BE2C (cell line): ENCODE measurements at places on chromosomes 16 and 17.
A peak's percentile ranks its signal among the peaks of the same experiment; 100 is the strongest.

GRCh38 chr17:8057691-8058114 lies 18.8 kb downstream of the ALOX15B start:
- peak; percentile 40 for DNase-seq

DNA sequence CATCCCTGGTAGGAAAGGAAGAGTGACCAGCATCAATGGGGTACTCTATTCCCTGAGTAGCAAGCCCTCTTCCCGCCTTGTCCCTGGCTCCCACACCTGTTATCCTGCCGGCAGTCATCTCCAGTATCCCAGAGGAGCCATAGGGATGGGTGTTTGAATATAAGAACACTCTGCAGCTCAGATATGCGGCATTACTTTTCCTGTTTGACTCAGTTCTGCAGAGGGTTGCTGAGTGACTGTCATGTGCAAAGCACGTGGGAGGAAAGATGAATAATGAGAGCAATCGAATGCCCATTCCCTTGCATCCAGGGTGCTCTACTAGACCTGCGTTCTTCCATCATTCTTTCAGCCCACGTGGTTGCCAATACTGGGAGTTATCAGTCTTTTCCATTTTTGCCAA lies 115.1 kb downstream of the PRKCB start:
- no peak for DNase-seq

- DNase-seq = no peak
These were observed 183.3 kb downstream of the PARN start for GRCh38 chr16:14446796-14447195.

DNA sequence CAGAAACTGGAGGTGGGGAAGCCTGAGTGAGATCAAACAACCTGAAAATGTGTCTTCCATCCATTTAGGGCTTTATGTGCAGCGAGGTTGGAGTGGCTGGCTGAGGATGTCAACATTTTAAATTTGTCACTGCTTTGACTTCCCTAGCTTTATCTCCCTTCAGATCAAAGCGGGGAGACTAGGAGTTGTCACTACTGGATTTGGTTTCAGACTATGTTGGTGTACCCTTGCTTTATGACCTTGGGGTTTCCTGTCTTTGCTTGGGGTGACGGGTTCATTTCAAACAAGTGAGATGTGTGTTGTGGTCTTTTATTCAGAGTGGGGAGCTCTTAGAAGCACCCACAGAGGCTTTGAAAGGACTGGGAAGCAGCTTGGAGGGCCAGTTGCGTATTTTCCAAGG lies 25.6 kb downstream of the MSI2 start:
- no peak for DNase-seq

DNA sequence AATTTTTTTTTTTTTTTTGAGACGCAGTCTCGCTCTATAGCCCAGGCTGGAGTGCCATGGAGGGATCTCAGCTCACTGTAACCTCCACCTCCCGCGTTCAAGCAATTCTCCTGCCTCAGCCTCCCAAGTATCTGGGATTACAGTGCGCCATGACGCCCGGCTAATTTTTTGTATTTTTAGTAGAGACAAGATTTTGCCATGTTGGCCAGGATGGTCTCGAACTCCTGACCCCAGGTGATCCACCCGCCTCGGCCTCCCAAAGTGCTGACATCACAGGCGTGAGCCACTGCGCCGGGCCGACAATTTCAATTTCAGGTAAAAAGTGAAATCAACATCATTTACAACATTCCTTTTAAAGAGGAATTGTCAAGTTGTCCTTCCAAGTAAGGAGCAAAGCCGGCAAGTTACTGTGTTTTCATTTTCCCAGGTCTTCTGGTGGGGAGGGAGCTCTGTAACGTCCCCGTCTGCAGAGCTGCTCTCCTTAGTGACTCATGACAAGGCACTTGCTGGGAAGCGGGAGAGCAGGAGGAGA lies 873 bp downstream of the NPLOC4 start:
- no peak for DNase-seq

DNA sequence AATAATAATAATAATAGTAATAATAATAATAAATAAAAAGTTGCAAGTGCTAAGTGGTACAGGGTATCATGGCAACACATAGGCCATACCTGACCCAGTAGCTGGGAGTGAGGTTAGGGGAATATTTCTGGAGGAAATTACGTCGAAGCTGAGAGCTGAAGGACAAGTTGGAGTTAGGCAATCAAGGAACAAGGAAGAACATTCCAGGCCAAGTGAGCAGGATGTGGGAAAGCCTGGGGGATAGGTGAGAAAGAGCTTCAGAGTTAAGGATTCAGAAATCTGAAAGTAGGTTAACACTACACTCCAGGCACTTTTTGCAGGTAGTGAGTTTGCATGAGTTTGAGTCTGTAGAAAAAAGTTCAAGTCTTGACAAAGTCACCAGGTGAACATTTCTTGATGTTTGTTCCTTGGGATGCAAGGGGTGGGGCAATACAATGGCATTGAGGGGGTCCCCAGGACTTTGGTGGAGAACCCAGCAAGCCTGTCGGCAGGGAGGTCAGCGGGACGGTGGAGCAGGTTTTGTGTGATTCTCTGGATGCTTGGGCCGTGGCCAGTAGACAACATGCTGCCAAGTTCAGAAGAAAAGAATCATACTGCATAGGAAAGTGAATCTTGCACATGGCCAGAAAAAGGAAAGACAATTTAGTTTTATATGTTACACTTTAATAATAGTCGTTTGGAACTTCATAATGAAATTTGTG lies 27.7 kb upstream of the MPHOSPH6 start:
- DNase-seq = no peak

DNA sequence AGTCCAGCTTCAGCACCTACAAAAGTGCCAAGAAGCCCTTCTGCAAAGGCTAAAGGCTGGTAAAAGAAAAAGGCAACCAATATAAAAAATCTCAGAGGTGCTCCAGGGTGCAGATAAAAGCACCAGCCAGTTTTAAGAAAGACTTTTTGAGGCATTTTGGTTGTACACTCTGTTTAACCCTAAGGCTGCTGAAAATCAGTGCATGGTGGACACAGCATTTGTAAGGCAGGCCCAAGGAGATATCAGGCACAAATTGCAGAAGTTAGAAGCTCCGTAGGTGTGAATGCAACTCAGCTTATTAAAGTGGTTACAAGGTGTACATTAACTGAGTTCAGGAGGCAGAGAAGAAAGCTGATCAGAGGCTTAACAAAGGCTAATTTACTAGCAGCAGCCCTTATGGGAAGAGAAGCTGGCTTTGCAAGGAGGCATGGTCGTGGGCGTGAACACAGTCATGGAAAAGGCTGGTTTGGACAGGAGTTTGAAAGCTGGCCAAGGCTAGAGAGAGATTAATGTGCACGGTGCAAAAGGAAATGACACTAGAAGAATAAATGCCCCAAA lies 21.1 kb downstream of the ACSM1 start:
- DNase-seq = no peak

DNA sequence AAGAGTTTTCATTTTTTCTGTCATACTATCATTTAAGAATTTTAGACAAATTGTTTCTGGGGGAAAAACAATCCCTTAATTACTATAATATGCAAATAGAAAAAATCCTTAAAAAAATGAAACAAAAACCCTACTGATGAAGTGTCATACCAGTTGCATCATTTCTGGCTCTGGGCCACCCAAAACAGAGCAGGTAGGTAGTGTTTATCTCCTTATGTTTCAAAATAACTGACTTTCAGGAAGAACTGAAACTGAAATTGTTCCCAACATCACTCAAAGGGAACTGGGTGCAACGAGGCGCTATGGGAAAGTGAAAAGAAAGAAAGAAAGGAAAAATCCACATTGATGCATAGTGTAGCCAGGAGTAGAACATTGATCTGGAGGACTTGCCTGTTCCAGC lies 653.1 kb upstream of the SOX9 start:
- no peak for DNase-seq

DNA sequence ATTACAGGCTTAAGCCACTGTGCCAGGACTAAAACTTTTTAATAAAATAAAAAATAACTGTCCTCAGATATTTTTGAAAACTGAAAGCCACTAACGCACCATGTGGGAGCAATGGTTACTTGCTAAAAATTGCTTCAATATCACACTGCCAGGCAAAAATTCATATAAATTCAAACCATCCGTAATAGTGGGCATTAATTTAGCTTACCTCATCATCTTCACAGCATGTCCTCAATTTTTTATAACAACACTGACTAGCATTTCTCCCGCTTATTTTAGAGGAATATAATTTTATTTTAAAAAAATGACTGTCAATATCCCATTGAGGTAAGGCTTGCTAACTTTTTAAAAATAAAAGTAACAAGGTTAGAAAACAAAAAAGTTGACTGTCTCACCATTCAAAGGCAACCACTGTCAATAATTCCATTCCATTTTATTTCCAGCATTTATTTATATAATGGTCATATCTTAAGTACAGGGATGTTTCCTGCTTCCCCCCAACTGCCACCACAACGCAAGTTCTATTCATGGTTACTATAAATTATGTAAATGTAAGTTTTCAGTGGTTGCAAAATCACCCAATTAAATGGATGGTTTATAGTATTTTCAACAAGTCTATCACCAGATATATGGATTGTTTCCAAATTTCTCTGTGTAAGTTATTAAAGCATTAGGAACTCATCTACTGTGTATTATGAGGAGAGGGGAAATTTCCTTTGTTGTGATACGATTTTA lies 25.4 kb downstream of the GSPT1 start:
- no peak for DNase-seq

- peak; percentile 61 for DNase-seq
These were observed 4.5 kb upstream of the NAT9 start for GRCh38 chr17:74780443-74781238.

DNA sequence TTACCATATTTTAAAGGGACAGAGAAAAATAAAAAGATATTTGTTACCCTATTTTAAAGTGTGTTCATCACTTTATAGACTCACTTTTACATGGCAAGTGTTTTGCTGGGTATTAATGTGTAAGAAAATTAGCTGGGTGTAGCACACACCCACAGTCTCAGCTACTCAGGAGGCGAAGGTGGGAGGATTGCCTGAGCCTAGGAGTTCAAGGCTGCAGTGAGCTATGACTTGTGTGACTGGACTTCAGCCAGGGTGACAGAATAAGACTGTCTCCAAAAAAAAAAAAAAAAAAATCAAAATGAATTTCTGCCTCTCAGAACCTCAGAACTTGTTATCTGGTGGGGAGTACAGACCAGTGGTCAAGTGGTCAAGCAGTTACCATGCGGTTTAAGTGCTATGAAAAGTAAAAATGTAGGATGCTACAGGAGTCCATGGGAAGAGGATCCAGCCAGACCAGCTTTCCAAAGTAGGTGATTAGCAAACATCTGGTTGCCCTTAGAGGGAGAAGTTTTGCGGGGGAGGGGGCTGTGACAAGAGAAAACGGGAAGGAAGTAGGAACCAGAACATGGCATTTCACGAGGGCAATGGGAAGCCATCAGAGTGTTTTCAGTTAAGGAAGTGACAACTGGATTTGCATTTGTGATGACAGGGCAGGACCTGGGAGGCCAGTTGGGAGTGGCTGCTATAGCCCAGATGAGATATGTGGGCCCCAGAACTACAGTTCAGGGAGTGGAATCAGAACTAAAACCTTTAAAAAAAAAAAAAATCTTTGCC lies 13.9 kb downstream of the CNEP1R1 start:
- DNase-seq = no peak

GRCh38 chr16:85127379-85127723 lies 15.1 kb upstream of the CIBAR2 start:
- DNase-seq = no peak

GRCh38 chr16:87824016-87824990 lies 45.0 kb downstream of the SLC7A5 start:
- peak; percentile 19 for DNase-seq
